ENCODE measurements at places on chromosomes 6 and 20. TPM values are rescaled to one million over a fixed set of nuclear protein-coding genes. Genes with fewer than 3 reads are reported as not detected.

DNA sequence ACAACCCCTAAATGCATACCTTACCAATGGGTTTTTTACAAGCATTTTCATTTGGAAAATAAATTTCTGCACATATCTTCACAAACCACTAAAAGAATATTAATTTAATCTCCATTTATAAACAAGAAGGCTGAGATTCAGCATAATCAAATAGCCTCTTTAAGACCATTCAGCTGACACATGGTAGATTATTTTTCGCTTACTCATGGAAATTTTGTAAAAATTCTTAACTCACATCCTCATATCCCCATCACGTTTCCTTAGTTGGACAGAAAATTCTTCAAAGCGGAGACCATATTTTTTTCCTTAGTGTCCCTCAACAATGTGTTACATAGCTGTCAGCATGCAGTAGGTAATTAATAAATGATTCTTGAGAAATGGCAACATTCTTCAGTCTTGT lies 439.6 kb upstream of the PTCHD4 start:
- no peak for DNase-seq

- no peak for DNase-seq
Measured at GRCh38 chr20:37295595-37295994, 6.1 kb downstream of the MANBAL start.

DNA sequence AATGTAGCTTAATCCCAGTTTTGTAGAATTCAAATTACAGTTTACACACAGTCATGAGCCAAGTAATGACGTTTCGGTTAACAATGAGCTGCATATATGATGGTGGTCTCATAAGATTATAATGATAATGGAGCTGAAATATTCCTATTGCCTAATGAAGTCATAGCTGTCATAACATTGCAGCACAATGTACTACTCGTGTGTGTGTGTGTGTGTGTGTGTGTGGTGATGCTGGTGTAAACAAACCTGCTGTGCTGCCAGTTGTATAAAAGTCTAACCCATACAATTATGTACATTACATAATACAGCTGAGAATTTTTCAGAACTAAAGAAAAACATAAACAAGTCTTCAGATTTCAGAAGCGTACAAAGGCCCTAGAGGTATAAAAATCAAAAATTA lies 66.7 kb upstream of the ARID1B start:
- DNase-seq = no peak

- DNase-seq = no peak
Measured at GRCh38 chr6:157946865-157947532, 34.7 kb upstream of the SYNJ2 start.

DNA sequence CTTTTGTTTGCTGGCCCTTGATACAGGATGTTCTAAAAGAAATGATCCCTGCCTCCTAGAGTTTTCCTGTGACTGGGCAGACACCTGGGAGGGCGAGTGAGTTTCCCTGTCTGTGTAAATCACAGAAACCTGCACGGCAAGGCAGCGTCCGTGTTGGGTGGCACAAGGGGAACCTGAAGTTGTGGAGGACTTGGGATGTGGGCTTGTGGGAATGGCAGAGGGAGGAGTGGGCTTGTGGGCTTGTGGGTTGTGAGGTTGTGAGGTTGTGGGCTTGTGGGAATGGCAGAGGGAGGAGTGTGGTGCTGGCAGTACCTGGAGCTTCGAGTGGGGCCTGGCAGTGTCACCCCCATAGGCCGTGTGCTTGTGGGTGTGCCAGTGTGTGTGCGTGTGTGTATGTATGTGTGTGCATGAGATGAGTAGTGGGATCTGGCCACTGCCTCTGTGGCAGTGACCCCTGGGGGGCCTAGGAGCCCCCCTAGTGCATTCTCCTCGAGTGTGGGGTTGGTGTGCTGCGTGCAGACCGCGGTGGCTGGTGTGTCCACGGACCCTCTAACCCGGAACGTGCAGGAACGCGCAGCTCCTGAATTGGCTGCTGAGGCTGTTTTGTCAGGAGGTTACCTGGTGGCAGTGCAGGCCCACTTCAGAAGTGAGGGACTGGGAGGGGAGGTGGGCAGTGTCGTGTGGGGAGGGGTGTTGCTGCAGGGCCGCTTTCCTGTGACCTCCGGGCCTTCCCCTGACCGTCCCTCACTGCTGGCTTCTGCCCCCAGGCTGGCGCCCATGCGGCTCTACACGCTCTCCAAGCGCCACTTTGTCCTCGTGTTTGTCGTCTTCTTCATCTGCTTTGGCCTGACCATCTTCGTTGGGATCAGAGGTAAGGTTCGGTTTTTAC lies 13.0 kb downstream of the TMEM181 start:
- DNase-seq = no peak

C6orf15 gene
- not detected for total RNA-seq

GRCh38 chr6:11174242-11174611 lies 58.2 kb downstream of the NEDD9 start:
- no peak for DNase-seq

- DNase-seq = no peak
Measured at GRCh38 chr6:9523462-9523861, 891.4 kb downstream of the TFAP2A start.

GRCh38 chr6:19279273-19279684 lies 557.9 kb upstream of the ID4 start:
- no peak for DNase-seq

DNA sequence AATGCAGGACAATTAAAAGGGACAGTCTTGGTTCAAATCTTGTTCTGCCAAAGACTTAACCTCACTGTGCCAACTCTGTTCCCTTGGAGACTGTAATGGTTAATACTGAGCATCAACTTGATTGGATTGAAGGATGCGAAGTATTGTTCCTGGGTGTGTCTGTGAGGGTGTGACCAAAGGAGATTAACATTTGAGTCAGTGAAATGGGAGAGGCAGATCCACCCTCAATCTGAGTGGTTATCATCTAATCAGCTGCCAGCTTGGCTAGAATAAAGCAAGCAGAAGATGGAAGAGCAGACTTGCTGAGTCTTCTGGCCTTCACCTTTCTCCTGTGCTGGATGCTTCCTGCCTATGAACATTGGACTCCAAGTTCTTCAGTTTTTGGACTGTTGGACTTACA lies 474.4 kb downstream of the CD83 start:
- no peak for DNase-seq

DNA sequence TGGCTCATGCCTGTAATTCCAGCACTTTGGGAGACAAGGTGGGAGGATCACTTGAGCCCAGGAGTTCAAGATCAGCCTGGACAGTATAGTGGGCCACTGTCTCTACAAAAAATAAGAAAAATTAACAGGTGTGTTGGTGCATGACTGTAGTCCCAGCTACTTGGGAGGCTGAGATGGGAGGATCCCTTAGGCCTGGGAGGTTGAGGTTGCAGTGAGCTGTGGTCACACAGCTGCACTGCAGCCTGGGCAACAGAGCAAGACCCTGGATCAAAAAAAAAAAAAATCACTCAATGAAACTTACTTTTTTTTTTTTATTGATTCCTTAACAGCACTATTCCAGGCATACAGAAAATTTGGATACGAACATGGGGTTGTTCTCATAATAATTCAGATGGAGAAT lies 14.0 kb downstream of the CDKAL1 start:
- DNase-seq = no peak

GRCh38 chr6:53746442-53747103 lies 48.2 kb upstream of the LRRC1 start:
- DNase-seq = no peak

MYMX gene
- not detected for total RNA-seq

DNA sequence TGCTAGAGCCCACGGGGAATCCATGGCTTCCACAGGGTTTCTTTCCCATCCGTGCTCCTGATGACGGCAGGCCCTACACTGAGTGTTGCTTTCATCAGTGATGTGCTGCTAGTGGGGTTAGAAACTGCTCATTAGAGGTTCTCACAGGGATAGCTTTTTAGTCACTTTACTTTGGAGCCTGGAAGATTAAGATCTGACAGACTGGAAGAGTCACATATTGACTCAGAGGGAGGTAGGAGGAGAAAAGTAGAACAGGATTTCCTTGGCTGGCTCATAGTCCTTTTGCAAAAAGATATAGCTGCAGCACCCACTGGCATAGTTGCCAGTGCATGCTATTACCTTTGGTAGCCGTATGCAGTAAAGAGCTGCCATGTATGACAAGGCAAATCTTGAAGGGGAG lies 890.3 kb downstream of the C6orf118 start:
- no peak for DNase-seq

DNA sequence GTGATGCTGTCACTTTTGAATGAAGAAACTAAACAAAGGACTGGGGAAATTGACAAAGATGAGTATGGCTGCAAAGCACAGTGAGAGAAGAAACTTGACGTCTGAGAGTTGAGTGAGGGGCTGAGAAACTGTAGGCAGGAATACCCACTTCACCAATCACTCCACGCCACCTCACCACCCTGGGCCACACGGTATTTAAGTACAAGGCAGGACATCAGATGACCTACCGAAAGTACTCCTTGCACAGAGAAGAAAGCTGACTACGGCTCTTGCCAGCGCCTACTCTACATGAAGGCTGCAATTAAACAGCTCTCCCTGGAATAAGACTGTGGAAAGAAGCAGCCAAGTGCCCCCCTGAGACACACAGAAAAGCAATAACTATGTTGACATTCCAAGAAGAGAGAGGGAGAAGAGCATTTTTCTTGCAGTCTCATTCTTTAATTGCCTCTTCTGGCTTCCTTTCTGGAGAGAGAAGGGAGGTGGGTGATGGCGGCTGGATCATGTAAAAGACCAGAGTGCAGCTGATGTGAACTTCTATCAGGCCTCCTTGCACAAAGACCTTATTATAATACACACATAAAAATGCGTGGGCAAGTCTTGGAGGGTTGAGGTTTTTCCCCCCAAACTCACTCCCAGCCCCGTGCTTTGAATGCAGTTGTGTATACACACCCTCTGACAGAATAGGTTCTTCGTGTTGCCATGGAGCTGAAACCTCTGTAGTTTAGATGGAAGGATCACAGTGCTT lies 44.6 kb downstream of the HIVEP2 start:
- DNase-seq = no peak

DNA sequence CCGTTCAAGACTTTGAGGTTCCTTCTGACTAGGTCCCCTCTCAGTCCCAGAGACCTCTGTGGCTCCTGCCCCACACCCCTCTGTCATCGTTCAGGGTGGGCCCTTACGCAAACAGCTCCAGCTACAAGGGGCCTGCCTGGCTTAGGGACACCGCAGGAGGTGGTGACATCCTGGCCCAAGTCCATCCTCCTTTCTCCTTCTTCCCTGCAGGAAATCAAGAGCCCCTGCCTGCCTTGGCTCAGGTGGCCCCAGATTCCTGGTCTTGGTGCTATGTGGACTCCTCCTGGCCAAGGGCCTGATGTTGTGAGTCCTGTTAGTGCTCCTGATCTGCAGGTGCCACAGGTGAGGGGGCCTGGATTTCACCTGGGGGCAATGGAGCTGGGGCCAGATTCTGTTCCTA lies 8.1 kb downstream of the TREML4 start:
- no peak for DNase-seq

GRCh38 chr6:138571585-138572166 lies 72.4 kb upstream of the NHSL1 start:
- DNase-seq = no peak

- DNase-seq = no peak
Measured at GRCh38 chr6:142726616-142727015, 218.4 kb downstream of the HIVEP2 start.

Measured in activated CD8-positive, alpha-beta memory T cell treated with anti-CD3 and anti-CD28 coated beads, Interleukin-2, amount 10 ng/mL, durations not matched to agents 7 days and 5 days (primary cell).